ENCODE measurements at places on chromosomes 7 and 10. TPM values are rescaled to one million over a fixed set of nuclear protein-coding genes. Genes with fewer than 3 reads are reported as not detected.

Gene NODAL
- not detected for polyA plus RNA-seq

Gene MBLAC1
- polyA plus RNA-seq, result 3.7 TPM

Gene SCART1
- 0.37 TPM for polyA plus RNA-seq

DNA sequence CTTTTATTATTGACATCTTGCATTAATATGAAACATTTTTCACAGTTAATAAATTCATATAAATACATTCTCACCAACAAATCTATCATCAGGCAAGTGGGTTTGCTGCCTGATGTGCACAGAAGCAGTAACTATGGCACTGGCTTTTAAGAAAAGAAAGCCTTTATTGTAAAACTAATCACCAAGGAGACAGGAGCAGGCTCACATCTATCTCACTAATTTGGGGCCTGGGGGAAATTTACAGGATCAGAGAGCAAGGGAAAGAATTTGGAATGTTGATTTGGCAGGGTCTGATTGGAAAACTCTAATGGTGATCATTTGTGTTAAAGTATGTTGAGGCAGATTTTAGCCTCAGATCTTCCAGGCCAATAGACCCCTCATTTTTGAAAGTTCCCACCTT is 605.7 kb downstream of the POM121L12 start:
- no peak for DNase-seq

- no peak for DNase-seq
Measured at GRCh38 chr7:133854739-133855138, 272.4 kb upstream of the LRGUK start.

DNA sequence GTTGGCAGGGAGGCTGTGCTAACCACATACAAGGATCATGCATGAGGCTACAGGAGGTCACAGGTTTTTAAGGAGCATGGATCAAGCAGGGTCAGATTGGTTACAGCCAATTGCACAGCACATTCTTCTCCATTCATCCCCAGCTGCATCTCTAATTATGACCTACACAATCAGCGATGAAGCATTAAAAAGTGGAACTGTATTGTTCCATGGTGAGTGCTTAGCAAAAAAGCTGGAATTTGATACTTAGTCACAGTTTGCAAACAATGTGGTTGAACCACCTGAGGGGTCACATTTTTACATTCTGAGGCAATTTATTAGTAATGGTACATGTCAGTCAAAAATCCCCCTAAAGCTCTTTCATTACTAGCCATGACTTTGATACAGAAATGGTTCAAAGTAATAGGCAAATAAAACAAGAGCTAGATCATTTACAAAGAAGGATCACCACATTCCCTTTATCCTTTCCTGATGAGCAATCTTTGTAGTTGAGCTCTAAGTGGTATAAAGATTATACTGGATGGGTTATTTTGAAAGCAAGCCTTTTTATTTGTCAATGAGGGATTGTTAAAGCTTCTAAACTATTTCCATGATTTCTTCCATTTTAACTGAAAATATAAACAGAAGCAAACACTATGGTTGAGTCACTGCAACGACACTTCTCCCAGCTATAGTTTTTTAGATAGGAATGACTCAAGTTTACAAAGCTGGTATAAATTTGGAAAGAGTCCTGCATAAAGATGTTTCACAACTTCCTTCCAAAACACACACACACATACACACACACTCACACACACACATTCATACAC is 217.8 kb upstream of the SEMA3A start:
- DNase-seq, result peak; percentile 54

Measured in kidney (tissue), 22 donors.